ENCODE measurements at places on chromosomes 5 and 9.

DNA sequence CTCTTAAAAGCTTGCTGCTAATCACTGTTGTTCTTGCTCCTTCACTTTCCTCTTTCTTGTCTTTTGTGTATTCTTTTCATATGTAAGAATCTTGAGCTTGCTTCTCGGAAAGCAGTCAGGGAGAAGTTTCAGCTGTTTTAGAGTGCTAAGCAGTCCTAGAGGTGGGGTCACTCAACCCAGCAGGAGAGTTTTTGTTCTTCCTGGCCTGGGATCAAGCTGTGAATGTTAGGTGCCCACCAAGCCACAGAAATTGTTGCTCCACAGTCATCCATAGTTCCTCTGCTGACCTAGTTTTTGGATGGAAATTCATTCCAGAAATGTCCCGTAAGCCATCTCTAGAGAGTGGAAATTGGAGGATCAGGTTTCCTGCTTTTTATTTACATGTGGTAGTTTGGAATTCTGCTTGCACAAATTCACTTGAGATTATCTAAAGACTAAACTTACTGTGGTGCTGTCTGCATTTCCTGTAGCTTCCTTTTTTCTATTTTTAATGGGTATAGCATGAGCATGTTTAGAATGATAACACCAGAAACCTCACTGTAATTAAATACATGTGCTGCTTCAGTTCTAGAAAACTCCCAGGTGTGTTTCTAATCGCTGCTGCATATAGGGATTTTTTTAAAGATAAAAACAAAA is 108.7 kb downstream of the MAST4 start:
- DNase-seq: no peak

GRCh38 chr9:80093695-80094094 is 521.9 kb downstream of the TLE4 start:
- DNase-seq: no peak

- no peak for DNase-seq
Measured at GRCh38 chr5:117621921-117622320, 1047.3 kb upstream of the SEMA6A start.

DNA sequence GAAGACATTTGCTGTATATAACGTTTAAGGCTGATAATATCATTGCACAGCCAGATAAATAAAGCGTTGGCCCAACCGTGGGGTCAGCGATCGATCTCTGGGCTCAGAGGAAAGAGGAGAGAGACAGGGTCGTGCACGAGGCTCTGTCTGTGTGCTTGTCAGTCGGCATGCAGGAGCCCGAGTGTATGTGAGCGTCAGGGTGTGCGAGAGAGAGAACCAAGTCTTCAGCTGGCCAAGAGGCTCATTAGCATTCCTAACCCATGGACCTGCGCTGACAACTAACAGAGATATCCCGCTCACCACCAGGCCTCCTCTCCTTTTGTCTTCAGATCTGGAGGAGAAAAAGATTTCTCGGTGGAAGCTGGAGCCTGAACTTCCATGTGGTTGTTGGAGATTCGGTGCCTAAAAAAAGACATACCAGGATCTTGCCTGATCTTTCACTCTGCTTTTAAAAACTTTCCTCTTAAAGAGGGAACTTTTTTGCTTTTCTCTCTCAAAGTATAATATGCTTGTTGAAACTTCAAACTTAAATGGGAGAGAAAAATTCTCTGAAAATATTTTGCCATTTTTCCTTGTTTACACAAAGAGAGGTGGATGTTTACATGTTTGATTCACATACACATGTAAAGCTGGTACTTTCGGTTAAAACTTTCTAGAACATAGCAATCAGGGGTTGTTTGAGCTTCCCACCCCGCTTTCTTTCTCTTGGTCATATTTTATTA is 16.5 kb downstream of the NR2F1 start:
- no peak for DNase-seq

- peak; percentile 7 for DNase-seq
Measured at GRCh38 chr5:120465436-120465961, 1.4 kb downstream of the PRR16 start.

- DNase-seq: no peak
Measured at GRCh38 chr5:9544056-9544455, 1.8 kb downstream of the SEMA5A start.

- no peak for DNase-seq
Measured at GRCh38 chr9:7316166-7316795, 483.3 kb downstream of the DMAC1 start.

DNA sequence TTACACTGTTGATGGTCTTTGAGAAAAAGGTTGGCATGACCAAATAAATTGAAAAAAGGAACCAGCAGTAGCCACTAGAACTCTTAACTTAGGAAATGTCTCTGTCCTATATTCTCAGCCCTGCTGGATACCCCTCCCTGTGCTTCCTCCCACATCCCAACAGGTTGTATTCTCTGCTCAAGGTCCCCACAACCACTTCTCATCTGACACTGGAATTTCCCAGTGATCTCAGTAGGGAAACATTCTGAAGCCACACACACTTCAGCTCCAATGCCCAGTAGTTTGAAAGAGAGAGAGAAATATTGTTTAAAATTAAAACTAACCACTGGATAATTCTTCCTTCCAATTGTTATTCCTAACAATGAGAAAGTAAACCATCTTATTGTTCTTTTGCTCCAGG is 30.0 kb upstream of the NREP start:
- DNase-seq: no peak

DNA sequence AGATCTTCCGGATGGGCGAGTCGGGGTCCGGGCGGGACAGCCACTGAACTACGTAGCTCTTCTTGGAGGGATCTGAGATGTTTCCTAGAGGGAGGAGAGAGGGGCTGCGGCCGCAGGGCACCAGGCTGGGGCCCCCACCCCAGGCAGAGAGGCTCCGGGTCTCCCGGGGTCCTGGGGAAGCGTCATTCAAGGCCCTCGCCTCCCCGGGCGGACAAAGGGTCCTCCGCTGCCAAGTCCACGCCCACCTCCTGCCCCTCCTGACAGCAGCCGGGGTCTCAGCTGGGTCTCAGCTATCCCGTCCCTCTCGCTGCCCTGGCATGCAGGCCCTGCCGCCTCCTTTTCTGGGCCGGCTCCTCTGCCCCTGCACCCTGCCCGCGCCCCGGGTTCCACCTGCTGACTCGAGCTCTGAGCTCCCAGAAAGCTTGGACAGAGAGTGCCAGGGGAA is 61.5 kb downstream of the ZNF354C start:
- DNase-seq: no peak

DNA sequence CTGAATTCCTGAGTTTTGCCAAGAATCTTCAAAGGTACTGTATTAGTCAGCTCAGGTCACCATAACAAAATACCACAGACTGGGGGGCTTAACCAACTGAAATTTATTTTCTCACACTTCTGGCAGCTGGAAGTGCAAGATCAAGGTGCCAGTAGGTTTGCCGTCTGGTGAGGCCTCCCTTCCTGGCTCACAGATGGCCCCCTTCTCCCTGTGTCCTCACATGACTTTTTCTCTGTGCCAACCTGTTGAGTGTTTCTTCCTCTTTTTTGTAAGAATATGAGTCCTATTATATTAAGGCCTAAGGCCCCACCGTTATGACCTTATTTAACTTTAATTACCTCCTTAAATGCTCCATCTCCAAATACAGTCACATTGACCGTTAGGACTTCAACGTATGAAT is 156.1 kb upstream of the KIF2A start:
- no peak for DNase-seq

GRCh38 chr5:168152660-168153059 is 138.8 kb upstream of the WWC1 start:
- DNase-seq: no peak

DNA sequence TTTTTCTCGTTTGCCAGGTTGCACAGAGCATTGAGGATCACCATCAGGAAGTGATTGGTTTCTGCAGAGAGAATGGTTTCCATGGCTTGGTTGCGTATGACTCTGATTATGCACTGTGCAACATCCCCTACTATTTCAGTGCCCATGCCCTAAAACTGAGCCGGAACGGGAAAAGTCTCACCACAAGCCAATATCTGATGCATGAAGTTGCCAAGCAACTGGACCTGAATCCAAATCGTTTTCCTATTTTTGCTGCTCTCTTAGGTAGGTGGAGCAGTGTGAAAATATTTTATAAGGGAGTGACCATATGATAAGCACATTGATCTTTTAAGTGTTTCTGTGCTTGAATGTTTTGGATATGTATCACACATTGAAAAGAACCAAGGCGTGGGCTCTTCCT is 17.7 kb upstream of the FAM120AOS start:
- DNase-seq: no peak

GRCh38 chr5:83011985-83012384 is 65.2 kb downstream of the TMEM167A start:
- DNase-seq: no peak

- no peak for DNase-seq
Measured at GRCh38 chr5:150057996-150058395, 28.4 kb downstream of the CSF1R start.

DNA sequence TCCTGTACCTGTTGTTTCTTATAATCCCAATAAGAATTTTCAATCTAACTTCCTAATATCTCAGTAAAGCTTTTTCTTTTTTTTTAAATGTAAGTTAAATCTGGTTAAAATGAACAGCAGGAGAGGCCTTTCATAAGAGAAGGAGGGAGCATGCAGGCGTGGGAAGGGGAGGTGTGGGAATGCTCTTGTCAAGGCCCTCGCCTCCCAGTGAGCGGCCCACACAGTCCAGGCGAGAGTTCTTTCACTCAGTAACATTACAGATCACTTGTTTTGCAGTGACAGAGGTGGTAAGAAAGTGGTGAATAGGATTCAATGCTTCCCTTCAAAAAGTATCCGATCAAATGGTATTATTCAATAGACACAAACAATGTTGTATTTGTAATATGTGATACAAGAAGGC is 125.0 kb downstream of the EPB41L4A start:
- DNase-seq: no peak

Data from memory B cell (primary cell).